ENCODE measurements at places on chromosomes 5 and 9.

- no peak for DNase-seq
Measured at GRCh38 chr5:42948961-42949347, 91.2 kb downstream of the ANXA2R start.

- DNase-seq: peak; percentile 87
Measured at GRCh38 chr9:23826120-23826629, at the start of gene ELAVL2. Gene ELAVL2, minus strand, starts transcription at chr9:23826240. Its CDS starts 64,006 bp downstream, at chr9:23762234.

- DNase-seq: no peak
Measured at GRCh38 chr5:32848681-32849080, 137.6 kb downstream of the NPR3 start.

DNA sequence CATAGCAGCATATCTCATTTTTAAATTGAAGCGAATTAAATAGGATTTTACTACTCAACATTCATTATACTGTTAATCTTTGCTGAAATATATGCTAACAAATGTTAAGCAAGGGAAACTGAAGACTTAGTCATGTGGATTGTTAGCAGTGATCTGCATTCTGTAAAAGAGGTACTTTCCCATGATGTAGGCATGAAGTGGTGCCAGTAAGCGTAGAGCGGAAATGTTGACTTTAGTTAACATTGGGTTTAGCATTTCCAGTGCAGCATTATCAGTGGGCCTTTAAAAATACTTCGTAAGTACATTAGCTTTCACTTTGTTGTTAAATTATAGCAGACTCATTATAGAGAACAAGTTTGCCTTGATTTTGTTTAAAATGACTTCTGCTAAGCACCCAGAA, 130.3 kb downstream of the CDC42SE2 start:
- no peak for DNase-seq

DNA sequence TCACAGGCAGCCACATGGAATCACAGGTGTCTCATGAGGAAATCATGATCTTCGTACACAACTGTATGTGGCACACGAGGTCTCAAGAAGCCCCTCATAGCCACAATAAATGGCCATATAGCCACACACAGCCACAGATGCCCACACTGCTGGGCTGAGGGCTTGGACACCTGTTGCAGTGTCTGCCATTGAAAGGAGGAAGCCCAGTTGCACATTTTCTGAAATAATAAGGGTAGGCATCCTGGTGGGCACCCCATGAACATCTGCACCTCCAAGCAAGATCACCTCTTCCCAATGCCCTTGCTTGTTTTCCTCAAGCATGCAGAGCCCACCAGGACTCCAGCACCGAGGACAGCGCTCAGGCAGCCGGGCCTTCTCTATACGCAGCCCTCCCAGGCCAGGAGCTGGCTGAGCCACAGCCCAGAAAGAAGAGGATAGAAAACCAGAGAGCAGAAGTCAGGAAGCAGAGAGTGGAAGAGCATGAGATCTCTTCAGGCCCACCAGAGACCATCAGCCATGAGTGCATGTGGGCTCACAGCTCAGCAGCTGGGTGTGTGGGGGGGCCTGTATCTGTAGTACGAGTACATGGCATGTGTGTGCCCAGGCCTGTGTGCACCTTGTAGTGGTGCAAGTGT, 1.0 kb upstream of the ACSL6 start:
- DNase-seq: peak; percentile 14

DNA sequence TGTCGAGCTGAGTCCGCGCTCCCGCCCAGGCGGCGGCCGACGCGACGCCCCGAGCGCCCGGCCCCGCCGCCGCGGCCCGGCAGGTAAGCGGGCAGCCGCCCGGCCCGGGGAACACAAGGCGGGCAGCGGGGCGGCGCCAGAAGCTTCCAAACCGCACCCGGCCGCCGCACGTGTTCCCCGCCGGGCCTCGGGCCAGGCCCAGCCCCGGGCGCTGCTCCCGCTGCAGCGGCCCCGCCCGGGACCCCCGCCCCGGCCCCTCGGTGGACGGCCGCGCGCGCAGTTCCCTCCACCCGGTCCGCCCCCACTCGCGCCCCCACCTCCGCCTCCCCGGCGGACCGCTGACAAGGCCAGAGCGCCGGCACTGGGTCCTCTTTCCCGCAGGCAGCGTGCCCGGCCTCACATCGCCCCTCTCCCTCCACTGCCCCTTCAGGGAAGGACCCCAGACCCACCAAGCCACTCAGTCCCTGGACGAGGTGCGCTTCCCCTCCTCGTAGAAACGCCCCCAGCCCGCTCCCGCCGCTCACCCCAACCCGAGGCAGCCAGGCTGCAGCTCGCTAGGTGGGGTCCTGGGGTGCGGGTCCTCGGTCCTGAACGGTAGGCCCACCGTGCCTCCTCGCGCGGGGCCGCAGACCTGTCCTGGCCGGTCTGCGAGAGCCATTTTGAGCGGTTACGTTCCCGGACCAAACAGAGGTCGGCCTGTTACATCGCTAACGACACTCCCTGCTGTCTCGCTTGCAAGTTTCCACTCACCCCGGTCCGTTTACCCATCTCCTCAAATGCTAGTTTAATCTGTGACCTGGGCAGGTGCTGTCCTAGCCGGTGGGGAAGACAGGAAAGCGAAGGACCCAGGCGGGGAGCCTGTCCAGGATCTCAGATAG, 475 bp downstream of the WDR5 start:
- no peak for DNase-seq

DNA sequence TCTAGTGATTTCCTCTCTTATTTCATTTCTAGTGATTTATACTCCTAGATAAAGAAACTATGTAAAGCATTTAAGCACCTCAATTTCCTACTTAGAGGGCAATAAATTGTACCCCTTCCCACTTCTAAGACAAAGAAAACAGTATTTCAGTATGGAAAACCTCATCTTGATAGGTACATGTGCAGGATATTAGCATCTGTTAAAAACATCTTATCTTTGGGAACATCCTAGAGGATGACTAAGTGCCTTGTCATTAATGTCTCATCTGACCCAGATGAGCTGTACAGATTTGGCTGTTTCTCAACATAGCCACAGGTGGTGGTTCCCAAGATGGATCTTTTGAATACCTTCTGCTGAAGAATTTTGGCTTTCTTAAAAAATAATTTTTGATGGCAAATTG, 5.7 kb downstream of the MEGF10 start:
- no peak for DNase-seq

DNA sequence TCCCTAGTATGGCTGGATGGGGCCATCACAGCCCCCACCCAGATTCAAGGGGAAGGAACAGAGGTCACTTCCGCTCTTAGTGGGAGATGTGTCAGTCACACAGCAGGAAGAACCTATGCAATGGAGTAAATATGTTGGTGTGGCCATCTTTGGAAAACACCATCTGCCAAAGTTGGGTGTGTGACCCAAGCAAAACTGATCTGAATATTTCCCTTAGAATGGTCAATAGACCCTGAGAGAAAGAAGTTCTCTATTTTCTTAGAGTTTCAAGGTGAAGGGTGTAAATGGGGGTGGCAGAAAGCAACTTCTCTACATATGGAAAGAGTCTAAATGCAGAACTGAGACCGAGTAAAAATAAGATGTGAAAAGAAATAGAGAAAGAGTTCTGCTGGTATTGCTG, 212.7 kb downstream of the ESM1 start:
- DNase-seq: no peak

DNA sequence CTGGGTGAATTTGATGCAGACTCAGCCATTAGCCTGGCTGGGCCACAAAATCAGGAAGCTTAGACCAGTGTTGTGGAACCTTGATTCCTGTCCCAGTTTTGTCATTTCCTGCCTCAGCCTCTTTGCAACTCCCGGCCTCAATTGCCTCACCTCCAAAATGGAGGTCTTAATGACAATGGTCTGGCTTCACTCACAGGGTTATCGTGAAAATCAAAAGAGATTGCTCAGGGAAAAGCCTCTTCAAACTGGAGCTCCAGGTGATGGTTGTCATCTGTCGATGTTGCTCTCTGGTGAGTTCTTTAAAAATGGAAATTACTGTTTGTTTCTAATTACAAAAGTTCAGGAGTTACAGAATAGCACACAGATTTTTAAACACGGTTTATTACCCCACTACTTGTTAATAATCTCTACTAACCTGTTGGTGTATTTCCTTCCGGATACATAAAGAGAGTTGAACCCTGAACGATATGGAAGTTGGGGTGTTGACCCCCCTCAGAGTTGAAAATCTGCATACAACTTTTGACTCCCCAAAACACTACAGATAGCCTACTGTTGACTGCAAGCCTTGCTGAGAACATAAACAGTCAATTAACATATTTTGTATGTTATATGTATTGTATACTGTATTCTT, 109.9 kb upstream of the CPEB4 start:
- DNase-seq: no peak

GRCh38 chr9:38453835-38454234, 29.6 kb upstream of the IGFBPL1 start:
- DNase-seq: no peak

DNA sequence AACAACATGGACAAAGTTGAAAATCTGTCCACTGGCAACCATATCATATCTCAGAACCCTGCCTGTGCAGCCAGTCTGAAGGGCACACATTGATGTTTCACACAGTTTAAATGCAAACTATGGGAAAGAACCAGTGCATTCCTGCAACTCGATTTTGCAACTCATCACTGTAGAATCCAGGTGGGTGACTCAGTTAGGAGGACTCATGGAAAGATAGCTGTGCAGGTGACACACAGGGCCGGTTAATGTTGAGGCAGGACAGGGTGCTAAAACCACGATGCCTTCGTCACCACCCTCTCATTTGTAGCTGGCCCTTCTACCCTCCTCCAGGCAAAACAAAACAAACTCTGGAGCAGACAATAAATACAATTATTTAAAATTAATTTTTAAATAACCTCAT, 62.8 kb downstream of the TLE1 start:
- DNase-seq: no peak

DNA sequence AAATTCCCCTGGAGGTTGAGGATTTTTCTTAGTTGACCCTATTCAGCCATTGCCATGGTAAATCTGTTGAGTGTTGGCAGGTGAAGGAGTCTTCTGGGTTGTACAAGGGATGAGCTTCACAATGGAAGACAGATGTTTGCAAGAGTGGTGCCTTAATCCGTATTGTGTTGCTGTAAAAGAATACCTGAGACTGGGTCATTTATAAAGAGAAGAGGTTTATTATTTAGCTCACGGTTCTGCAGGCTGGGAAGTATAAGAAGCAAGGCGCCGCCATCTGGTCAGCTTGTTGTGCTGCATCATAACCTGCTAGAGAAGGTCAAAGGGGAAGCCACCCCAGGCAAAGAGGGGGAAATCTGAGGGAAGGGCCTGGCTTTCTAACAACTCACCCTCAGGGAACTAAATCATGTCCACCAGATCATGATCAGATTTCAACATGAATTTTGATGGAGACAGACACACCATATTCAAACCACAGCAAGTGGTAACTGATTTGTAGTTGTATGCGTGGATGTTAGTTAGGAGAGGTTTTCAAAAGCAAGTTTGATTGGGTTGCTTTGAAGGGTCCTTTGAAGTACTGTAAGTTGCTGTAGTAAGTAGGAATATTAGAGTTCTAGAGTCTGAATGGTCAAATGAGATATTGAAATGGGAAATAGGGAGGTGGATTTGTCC, 2.5 kb downstream of the TNPO1 start:
- no peak for DNase-seq

DNA sequence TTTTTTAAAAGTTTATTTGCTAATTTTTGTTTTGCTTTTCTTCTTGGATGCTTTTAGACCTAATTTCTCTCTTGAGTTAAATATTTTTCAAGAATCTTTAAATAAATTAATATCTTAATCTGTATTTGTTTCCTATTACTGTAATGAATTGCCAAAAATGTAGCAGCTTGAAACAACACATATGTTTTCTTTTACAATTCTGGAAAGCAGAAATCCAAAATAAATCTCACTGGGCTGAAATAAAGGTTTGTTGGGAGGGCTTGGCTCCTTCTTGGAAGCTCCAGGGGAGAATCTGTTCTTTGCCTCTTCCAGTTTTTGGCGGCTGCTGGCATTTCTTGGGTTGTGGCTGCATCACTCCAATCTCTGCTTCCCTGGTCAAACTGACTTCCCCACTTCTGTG, 658.1 kb upstream of the ARRDC3 start:
- DNase-seq: no peak

- DNase-seq: no peak
Measured at GRCh38 chr5:181197326-181197951, 7.6 kb downstream of the TRIM7 start.

- no peak for DNase-seq
Measured at GRCh38 chr9:121884057-121884541, 209.0 kb downstream of the TTLL11 start.

DNA sequence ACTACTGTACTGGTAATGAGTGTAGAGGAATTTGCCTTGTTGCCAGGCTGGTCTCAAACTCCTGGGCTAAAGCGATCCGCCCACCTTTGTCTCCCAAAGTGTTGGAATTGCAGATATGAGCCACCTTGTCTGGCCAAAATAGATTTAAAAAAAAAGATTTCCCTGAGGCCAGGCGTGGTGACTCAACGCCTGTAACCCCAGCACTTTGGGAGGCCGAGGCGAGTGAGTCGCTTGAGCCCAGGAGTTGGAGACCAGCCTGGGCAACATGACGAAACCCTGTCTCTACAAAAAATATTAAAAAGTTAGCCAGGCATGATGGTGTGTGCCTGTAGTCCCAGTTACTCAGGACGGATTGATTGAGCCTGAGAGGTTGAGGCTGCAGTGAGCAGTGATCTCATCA, 62.5 kb downstream of the IPO11 start:
- no peak for DNase-seq

DNA sequence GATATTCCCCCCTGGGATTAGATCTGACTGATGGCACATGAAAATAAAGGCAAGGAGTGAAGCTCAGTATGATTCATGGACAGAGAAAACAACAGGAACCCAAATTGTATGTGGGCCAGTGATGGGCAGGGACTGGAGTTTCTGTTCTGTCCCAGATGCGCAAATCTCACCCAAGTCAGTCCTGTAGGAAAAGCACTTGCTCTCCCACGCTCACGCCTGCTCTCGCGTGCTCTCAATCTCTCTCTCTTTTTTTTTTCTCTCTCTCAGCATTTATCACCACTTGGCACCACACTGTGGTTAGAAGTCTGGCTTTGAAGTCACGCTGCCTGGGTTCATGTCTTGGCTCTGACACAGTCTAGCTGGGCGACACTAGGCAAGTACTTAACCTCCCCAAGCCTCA, 106.5 kb upstream of the LRRTM2 start:
- no peak for DNase-seq

GRCh38 chr5:168086746-168087145, 204.7 kb upstream of the WWC1 start:
- no peak for DNase-seq

DNA sequence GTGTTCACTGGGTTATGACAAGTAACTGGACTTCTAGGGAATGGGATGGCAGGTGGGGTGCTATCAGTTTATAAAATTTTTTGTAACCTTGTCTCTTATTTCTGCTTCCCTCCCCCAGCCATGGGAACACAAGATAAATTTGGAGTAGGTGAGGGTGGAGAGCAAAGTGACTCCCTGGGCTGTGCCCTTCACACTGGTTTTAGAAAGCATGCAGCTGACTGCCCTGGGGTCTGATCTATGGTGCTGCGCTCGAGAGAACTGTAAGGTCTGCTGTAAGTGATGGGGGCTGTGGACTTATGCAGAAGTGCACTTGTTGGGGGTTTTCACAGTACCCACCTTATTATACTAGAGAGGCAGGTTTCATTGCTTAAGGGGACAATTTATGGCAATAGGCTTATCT, 247.7 kb upstream of the DMRT1 start:
- DNase-seq: no peak

GRCh38 chr9:128160603-128160987, 530 bp downstream of the BBLN start:
- no peak for DNase-seq
